Small intestine (tissue), 16 donors: ENCODE measurements at places on chromosomes 16 and 17. TPM values are rescaled to one million over a fixed set of nuclear protein-coding genes. Genes with fewer than 3 reads are reported as not detected.
A peak's percentile ranks its signal among the peaks of the same experiment; 100 is the strongest.

The KCNJ18 gene
- polyA plus RNA-seq, result not detected

The GRAPL gene
- polyA plus RNA-seq, result not detected

The ZNF689 gene
- 5.7 TPM for polyA plus RNA-seq

GRCh38 chr16:10652730-10653590 is 41.8 kb downstream of the TEKT5 start:
- no peak overlapping the region for H3K27ac ChIP-seq
- H3K36me3 ChIP-seq, result no peaks in the 10 kb centered on the region
- no peaks in the 10 kb centered on the region for H3K27me3 ChIP-seq
- no peaks in the 10 kb centered on the region for H3K4me1 ChIP-seq
- DNase-seq, result peak; percentile 87

GRCh38 chr17:28518578-28518977 is 12.4 kb downstream of the FOXN1 start:
- H3K27me3 ChIP-seq, result no peaks in the 10 kb centered on the region
- H3K4me3 ChIP-seq, result no peak overlapping the region
- no peak for DNase-seq

DNA sequence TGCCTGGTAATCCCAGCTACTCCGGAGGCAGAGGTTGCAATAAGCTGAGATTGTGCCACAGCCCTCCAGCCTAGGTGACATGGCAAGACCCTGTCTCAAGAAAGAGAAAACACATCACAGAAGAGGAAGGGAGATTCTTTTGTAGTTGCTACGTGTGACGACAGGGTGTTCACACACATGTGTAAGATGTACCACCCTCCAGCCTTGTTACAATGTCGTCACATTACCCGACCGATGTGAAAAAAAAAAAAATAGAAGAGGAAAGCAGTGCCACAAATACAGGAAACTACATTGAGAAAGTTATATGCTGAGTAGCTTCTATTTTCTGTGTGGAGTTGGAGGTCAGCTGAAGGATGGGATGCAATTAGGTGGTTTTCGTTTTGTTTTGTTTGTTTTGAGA is 56.0 kb downstream of the CLUH start:
- no peak for DNase-seq
- no peaks in the 10 kb centered on the region for H3K4me1 ChIP-seq
- H3K4me3 ChIP-seq, result no peak overlapping the region

GRCh38 chr16:53899431-53899830 is 195.5 kb downstream of the FTO start:
- H3K36me3 ChIP-seq, result no peaks in the 10 kb centered on the region
- no peaks in the 10 kb centered on the region for H3K4me1 ChIP-seq
- H3K27ac ChIP-seq, result no peak overlapping the region
- DNase-seq, result peak; percentile 42
- H3K27me3 ChIP-seq, result no peaks in the 10 kb centered on the region
- no peak overlapping the region for H3K4me3 ChIP-seq

- H3K4me1 ChIP-seq, result no peaks in the 10 kb centered on the region
- no peaks in the 10 kb centered on the region for H3K36me3 ChIP-seq
- H3K27me3 ChIP-seq, result no peaks in the 10 kb centered on the region
- no peak for DNase-seq
Observed at GRCh38 chr16:85313526-85314301, 201.4 kb upstream of the CIBAR2 start.

DNA sequence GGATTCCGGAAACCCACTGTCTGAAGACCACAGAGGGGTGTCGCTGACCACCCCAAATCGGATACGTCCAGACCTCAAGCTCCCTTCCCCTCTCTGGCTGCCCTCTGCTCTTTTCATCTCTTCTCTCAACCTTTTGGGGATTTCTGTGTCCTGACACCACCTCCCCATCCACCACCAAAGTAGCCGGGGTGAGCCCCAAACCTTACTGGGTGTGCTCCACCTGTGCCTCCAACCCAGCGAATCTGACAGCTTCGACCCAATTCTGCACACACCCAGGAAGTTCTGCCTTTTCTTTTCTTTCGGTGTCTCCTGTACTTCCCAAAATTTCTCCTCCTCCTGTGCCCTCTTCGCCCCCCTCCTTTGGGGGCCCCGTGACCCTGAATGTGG is 534 bp downstream of the KCTD11 start:
- peak overlapping the region; percentile 74 for H3K27ac ChIP-seq
- DNase-seq, result no peak
- peak overlapping the region; percentile 56 for H3K4me3 ChIP-seq
- peaks cover 7% of the 10 kb centered on the region for H3K27me3 ChIP-seq

GRCh38 chr17:75153780-75154194 is 525 bp downstream of the JPT1 start:
- H3K4me3 ChIP-seq, result peak overlapping the region; percentile 95
- peak; percentile 34 for DNase-seq
- peaks cover 1% of the 10 kb centered on the region for H3K4me1 ChIP-seq
- H3K27ac ChIP-seq, result peak overlapping the region; percentile 55
- no peaks in the 10 kb centered on the region for H3K27me3 ChIP-seq
- H3K36me3 ChIP-seq, result no peaks in the 10 kb centered on the region

GRCh38 chr17:50125420-50125997 is 4.5 kb downstream of the SAMD14 start:
- H3K36me3 ChIP-seq, result no peaks in the 10 kb centered on the region
- H3K27me3 ChIP-seq, result no peaks in the 10 kb centered on the region
- no peak overlapping the region for H3K4me3 ChIP-seq
- no peak for DNase-seq
- H3K27ac ChIP-seq, result no peak overlapping the region

DNA sequence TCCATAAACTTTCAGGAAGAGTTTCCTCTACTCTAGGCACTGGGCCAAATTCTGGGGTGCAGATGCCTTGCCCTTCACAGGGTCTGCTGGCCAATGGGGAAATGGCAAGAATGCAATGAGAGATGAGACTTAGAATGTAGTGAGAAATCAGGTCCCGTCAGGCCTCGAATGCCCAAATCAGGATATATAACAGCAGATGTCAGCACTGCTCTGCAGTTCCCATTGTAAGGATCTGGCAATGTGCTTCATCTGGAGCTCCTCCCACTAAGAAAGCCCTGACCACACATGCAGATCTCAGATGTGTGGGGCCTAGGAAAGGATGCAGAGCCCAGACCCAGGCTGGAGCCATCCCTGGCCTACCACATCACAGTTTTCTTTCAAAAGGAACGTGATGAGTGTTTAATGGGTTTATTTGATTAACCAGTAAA is 13.9 kb upstream of the LPCAT2 start:
- no peaks in the 10 kb centered on the region for H3K36me3 ChIP-seq
- DNase-seq, result peak; percentile 61
- no peak overlapping the region for H3K27ac ChIP-seq
- H3K4me3 ChIP-seq, result no peak overlapping the region

DNA sequence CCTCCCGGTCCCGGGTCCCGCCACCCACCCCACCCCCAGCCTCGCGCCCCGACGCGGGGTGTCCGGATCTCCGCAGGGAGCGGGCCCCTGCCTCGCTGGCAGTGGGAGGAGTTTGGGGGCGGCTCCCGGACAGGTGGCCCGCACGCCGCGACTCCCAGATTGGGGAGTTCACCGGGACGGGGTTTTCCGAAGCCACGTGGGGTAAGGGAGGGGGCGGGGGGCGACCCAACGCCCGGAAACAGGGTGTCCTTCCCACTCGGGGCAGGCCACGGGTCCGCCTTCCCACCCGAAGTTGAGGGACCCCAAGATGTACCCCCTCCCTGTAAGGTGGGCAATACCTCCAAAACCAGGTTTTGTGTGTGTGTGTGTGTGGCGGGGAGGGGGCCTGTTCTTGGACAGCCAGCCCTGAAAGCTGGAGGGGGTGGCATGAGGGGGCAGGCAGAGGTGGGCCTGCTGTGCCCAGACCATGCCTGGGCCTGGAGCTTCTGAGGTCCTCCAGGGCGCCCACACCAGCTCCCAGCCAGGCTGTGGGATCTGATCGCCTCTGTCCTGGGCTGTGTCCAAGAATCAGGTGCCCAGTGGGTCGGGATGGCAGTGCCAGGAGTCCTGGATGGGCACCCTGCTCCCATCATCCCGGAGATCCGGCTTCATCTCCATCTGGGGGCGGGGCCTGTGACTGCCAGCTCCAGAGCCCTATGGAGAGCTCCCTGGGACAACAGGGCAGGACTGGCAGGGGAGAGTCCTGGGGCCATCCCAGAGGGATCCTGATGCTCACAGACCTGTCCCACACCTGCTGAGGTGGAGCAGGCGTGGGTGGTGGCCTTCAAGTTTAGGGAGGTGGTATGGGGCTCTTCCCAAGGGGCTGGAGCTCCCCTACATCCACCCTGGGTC is 767 bp downstream of the SYNGR2 start:
- H3K27me3 ChIP-seq, result no peaks in the 10 kb centered on the region
- DNase-seq, result peak; percentile 82
- H3K4me3 ChIP-seq, result peak overlapping the region; percentile 86

The FOXF1 gene
- 17.4 TPM for polyA plus RNA-seq

DNA sequence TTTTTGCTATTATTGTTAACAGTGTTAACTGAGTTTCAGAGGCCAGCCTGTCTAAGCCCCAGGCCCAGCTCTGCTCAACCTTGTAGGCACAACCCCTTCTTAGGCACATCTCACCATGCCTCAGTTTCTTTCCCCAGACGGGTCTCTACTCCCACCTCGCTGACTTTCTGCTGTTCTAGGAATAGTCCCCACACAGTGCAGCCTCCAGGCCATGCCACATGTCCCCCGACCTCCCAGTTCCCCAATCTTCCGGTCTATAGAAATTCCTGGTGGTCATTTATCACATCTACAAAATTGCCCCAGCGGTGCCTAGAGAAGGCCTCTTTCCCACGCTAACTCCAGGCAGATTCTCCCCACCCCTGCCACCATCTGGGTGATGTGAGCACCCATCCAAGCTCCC is 34.8 kb downstream of the ADGRG5 start:
- no peak for DNase-seq
- no peaks in the 10 kb centered on the region for H3K36me3 ChIP-seq
- no peaks in the 10 kb centered on the region for H3K4me1 ChIP-seq
- no peaks in the 10 kb centered on the region for H3K27me3 ChIP-seq
- H3K4me3 ChIP-seq, result no peak overlapping the region

- H3K36me3 ChIP-seq, result peaks cover 2% of the 10 kb centered on the region
- peak; percentile 48 for DNase-seq
- peak overlapping the region; percentile 59 for H3K27ac ChIP-seq
- H3K27me3 ChIP-seq, result no peaks in the 10 kb centered on the region
- peak overlapping the region; percentile 89 for H3K4me3 ChIP-seq
Observed at GRCh38 chr16:50025537-50025931, 509 bp downstream of the CNEP1R1 start.

GRCh38 chr16:50396761-50397535 is 28.2 kb upstream of the BRD7 start:
- H3K36me3 ChIP-seq, result no peaks in the 10 kb centered on the region
- H3K27ac ChIP-seq, result no peak overlapping the region
- no peak for DNase-seq

DNA sequence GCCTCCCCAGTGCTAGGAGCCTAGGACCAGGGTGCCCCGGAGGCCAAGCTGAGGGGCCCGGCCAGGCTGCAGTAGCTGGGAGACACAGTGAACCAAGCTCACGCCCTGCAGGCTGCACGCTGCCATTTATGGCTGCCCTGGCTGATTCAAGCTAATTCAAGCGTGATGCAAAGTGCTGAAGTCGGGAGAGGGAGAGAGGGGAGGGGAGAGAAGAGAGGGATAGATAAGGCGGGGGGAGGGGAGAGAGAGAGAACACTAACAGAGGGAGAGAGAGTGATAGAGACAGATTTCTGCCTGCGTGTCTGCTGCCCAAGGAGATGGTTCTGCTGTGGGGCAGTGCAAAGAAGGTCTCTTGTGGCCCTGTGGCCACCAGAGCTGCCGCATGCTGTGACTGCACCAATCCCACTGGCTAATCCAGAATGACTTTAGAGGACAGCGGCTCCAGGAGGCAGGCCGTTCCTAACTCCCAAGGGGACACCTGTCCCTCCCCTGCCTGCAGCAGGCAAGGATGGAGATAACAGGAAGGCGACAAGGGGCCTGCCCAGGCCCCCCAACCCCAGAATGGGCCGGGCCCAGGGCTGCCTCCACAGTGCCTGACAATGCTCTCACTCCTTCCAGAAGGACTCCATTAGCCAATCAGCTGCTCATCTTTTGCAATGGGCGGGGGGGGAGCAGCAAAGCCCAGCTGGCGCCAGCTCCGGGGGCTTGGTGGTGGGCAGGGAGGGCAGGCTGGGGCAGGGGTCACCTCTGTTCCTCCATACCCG is 12.9 kb downstream of the MXRA7 start:
- H3K36me3 ChIP-seq, result peaks cover 4% of the 10 kb centered on the region
- peak overlapping the region; percentile 2 for H3K27ac ChIP-seq
- no peak overlapping the region for H3K4me3 ChIP-seq
- H3K27me3 ChIP-seq, result no peaks in the 10 kb centered on the region
- DNase-seq, result no peak

The HOXB8 gene
- not detected for polyA plus RNA-seq

DNA sequence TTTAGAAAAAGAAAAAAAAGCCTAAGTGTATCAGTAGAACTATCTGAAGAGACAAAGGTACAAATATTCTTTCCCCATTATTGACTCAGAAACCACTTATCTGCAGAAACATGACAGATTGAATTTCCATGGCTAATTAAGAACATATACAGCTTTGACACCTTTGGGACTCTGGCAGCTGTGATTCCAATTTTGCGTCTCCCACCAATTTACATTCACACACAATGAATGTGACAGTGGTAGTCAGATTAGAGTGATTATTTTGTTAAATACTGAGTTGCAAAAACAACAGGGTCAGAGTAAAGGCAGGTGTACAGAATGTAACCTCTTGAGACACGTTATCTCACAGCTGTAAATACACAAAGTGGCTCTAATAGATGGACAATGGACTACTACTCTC is 5.3 kb upstream of the PPM1D start:
- no peak overlapping the region for H3K4me3 ChIP-seq
- H3K4me1 ChIP-seq, result peaks cover 5% of the 10 kb centered on the region
- H3K36me3 ChIP-seq, result no peaks in the 10 kb centered on the region
- H3K27me3 ChIP-seq, result no peaks in the 10 kb centered on the region
- DNase-seq, result no peak
- no peak overlapping the region for H3K27ac ChIP-seq

- no peak overlapping the region for H3K4me3 ChIP-seq
- no peaks in the 10 kb centered on the region for H3K27me3 ChIP-seq
- peaks cover 3% of the 10 kb centered on the region for H3K4me1 ChIP-seq
- no peak overlapping the region for H3K27ac ChIP-seq
- H3K36me3 ChIP-seq, result no peaks in the 10 kb centered on the region
Observed at GRCh38 chr17:68753985-68754769, 153.0 kb upstream of the FAM20A start.

GRCh38 chr16:3468501-3468900 is 25.0 kb downstream of the NAA60 start:
- H3K4me3 ChIP-seq, result no peak overlapping the region
- no peaks in the 10 kb centered on the region for H3K4me1 ChIP-seq
- peaks cover 68% of the 10 kb centered on the region for H3K36me3 ChIP-seq
- H3K27me3 ChIP-seq, result no peaks in the 10 kb centered on the region
- no peak overlapping the region for H3K27ac ChIP-seq
- DNase-seq, result no peak

GRCh38 chr17:35073183-35073790 is 9.8 kb upstream of the RFFL start:
- no peak overlapping the region for H3K27ac ChIP-seq
- no peaks in the 10 kb centered on the region for H3K27me3 ChIP-seq
- H3K36me3 ChIP-seq, result peaks cover 3% of the 10 kb centered on the region
- DNase-seq, result no peak
- peaks cover 28% of the 10 kb centered on the region for H3K4me1 ChIP-seq

The CCR7 gene
- polyA plus RNA-seq, result not detected
